ENCODE measurements at places on chromosomes 11 and 22.

- DNase-seq: peak; percentile 64
Measured at GRCh38 chr22:27919942-27920755, 1.1 kb upstream of the PITPNB start.

DNA sequence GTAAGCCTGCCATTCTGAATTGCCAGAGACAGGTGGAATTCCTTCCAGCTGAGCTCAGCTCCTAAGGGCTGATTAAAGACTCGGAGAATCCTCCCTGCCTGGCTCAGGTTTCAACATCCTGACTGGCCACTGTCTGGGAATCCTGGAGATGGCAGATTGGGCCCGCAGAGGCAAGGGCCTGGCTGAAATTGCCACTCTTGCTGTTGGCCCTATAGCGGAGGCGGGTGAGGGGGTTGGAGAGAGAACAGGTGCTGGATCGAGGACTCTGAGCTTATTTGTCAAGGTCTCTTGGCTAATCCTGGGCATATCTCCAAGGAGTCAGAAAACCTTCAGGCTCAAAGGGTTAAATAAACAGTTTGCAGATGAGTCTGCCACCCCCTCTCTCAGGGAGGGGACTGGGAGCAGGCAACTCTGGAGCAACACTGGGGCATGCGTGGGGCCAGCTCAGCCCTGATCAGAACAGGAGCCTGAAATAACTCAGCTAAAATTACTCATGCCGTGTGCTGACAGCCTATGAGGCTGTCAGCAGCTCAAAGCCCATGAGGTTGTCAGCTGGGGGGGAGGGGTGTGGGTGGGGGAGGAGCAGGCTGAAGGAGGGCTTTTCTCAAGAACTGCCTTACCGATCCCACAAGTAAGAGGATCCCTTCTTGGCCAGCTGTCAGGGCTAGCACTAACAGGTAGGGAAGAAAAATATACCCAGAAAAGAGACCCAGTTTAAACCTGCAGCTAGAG lies 14.7 kb upstream of the MFRP start:
- DNase-seq: no peak

- DNase-seq: no peak
Measured at GRCh38 chr11:125569915-125570621, 791 bp downstream of the EI24 start.

- DNase-seq: no peak
Measured at GRCh38 chr11:35751664-35752061, 89.1 kb downstream of the TRIM44 start.

GRCh38 chr22:38524429-38524828 lies 18.3 kb upstream of the DDX17 start:
- no peak for DNase-seq

DNA sequence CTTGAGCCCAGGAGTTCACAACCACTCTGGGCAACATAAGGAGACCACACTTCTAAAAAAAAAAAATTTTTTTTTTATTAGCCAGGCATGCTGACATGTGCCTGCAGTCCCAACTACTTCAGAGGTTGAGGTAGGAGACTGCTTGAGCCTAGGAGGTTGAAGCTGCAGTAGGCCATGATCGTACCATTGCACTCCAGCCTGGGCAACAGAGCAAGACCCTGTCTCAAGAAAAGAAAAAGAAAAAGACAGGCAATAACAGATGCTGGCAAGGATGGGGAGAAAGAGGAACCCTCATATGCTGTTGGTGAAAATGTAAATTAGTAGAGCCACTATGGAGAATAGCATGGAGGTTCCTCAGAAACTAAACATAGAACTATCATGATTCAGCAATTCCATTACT lies 64.8 kb downstream of the PAK1 start:
- no peak for DNase-seq

- no peak for DNase-seq
Measured at GRCh38 chr22:22248878-22249277, 4.3 kb downstream of the VPREB1 start.

GRCh38 chr11:2789331-2789730 lies 89.5 kb upstream of the KCNQ1OT1 start:
- DNase-seq: peak; percentile 40

- DNase-seq: no peak
Measured at GRCh38 chr22:44667829-44668189, 34.2 kb upstream of the PRR5 start.

- DNase-seq: no peak
Measured at GRCh38 chr11:16981651-16982194, 32.5 kb downstream of the PLEKHA7 start.

DNA sequence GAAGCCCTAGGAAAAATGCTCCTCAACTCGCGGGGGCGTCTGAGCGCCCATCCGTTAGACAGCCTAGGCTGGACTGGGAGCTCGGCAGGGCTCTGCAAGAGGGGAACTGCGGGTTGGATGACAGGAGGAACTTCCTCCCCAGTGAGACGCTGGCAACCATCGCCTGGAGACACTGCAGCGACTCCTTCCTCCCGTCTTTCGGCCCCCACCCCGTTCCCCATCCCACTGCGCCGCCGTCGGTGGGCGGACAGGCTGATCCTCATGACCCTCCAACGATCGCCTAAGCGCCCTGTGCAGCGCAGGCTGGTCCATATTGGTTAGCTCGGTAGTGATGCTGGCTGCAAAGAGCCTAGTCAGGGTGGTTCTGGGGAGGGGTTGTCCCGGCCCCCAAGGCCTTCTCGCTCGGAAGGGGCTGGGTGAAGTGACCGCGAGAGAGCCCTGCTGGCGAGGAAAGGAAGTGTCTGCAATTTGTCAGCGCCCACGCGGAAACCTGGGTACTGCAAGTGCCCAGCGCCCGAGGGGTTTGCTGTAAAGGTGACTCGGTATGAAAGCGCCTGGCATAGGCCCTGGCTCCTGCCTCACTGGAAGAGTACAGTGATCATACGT lies 638 bp downstream of the NRGN start:
- no peak for DNase-seq

DNA sequence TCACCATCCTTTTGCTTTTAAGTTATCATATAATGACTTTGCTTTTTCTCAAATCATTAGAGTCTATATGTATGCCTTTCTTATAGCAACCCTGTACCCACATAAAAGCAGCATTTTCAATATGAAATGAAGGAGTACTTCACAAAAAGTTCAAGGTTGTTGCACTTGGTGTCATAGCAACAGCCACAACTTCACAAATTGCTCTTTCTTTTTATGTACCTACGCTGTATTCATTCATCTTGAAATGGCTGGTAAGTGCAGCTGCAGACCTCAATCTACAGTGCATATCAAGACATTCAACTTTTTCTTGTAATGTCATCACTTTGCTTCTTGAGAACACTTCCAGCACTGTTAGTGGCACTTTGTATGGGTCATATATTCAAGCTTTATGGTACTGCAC lies 18.6 kb downstream of the CWC15 start:
- DNase-seq: no peak

- no peak for DNase-seq
Measured at GRCh38 chr11:73225001-73225686, 7.1 kb downstream of the P2RY2 start.

DNA sequence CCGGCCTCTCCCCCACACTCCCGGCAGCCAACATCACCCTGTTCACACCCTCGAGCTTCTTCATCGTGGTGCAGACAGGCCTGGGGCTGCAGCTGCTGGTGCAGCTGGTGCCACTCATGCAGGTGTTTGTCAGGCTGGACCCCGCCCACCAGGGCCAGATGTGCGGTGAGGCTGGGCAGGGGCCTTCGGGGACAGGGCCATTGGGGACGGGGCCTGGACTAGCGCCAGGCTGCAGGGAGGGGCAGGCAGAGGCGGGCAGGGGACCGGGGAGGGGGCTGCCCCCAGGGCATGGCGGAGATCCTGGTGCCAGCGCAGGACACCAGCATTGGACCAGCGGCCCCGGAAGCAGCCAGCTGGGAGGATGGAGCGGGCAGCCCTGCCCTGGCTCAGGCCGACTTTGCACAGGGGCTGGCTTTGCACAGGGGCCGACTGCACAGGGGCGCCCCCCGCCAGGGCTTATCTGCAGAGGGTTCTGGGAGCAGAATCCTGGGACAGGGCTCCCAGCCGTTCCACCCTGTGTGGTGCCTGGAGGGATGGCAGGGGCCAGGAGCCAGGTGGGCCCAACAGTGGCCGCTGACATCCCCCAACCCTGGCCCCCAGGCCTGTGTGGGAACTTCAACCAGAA lies 8.6 kb downstream of the MUC5B start:
- DNase-seq: no peak

GRCh38 chr11:96254854-96255253 lies 88.1 kb downstream of the MAML2 start:
- no peak for DNase-seq

DNA sequence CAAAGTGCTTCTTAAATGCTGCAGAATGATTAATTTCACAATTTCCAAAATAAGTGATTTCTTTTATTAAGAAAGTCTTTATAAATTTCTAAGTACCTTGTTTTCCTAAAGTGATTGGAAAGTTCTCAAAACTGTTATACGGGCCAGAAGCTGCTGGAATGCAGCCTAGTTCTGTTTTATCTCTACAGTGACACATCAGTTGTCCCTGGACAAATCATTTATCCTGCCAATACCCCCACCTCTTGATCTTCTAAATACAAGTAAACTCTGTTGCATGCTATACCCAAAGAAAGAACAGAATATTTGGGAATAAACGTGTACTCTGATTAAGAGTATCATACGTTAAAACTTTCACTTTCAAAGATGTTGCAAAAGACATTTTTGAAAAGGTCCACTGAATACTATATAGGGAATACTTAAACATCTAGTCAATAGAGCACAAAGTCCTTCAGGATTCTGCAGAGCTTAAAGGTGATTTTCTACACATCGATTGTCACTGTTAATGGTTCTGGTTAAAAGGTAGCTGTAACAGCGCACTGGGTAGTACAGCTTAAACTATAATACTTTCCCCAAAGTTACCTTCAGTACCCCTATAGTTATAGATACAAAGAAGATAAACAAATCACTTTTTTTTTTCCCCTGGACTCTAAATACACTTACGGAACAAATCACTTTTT lies 92.1 kb upstream of the APOA1 start:
- DNase-seq: no peak

- DNase-seq: no peak
Measured at GRCh38 chr11:45279645-45280044, 6.5 kb downstream of the SYT13 start.

DNA sequence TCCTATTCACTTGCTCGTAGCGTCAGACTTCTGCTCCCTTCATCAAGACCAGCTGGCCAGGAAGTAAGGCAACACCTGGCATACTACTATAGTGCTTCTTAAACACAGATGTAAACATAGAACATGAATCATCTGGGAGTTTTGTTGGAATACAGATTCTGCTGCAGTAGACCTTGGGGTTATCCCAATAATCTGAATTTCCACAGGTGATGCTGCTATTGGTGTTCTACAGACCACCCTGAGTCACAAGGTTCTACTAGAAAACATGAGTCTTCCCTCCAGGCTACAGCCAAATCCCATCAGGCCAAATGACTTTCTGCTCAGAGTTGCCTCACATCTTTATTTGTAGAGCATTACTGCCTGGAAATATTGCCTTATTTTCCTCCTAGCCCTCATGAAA lies 175.2 kb downstream of the NELL1 start:
- DNase-seq: no peak

DNA sequence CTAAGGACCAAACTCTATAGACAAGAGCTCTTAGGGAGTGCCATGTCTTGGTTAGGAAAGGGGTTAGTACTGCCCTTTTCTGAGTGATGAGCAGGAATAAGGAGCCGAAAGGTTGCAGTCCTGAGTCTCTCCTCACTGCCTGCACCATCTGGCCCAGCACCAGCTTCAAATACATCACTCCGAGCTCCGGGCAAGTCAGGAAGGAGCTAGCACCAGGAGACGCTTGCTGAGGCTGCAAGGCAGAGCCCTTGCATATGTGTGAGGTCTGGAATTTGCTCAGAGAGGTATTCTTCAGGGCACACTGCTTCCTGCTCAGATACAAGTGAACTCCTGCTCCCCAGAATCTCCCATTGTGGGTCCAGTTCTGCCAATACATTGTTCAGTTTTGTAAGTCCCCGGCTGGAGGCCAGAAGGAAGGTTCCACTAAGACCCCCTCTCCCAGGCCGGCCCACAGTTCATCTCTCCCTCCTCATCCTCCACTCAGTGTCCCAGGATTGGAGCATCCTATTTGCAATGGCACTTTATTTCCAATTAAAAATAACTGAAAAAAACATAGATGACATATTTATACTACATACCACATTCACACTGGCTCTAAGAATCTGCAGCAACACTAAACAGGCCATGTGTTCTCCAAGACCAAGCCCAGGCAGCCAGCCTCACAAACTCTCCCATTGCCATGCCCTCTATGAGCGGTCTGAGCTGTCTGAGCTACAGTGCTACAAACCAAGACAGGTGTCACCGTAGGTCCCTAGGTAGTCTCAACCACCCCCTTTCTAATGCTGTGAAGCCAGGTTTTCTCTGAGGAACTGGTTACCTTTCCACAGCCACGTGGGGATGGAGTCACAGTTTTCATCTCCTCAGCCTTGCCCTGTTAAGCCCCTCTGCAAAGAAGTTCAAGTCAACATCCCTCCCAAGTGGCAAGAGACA lies 55.1 kb upstream of the SPATA19 start:
- DNase-seq: no peak

DNA sequence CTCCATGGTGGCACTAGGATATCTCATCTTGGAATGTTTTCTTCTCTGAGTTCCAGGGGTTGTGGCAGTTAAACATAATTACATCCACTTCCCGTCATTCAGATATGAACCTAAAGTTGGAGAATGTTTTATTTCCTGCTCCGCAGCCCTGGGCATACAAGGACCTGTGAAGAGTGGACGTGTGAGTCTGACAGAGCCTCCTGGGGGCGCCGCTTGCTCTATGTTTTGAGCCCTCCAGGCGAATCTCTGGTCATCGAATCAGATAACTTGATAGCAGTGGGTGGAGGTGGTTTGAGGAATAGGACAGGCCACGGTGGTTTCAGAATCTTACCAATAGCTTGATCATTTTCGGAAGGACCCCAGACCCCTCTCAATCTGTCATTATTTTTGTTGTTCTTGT lies 174.2 kb downstream of the NTM start:
- no peak for DNase-seq

GRCh38 chr11:406796-407650 lies 7.8 kb downstream of the SIGIRR start:
- peak; percentile 79 for DNase-seq

GRCh38 chr11:49316180-49316579 lies 107.8 kb upstream of the FOLH1 start:
- DNase-seq: no peak

DNA sequence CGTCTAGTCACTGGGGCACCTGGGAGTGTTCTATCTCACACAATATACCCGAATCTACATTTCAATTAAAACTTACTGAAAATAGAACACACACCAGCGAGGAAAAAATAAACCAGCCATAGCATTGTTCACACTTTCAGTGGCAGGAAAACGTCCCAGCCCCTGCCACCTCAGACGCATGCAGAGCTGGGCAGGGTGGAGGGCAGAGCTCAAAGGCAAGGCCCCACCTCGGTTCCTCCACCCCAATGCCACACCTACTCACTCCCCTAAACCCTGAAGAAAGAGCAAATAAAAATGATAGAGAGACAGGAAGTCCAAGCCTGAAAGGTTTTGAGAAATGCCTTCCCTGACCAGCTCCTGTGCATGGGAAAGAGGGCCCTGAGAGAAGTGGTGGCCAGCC lies 14.8 kb downstream of the B3GNT6 start:
- DNase-seq: no peak

Data from right atrium auricular region (tissue), 2 donors.